ENCODE measurements at places on chromosomes 5 and 9. TPM values are rescaled to one million over a fixed set of nuclear protein-coding genes. Genes with fewer than 3 reads are reported as not detected.

The BRINP1 gene
- total RNA-seq = 0.13 TPM

The CD72 gene
- 0.69 TPM for total RNA-seq

The ITGA2 gene
- total RNA-seq = 19.7 TPM

The PAEP gene
- not detected for total RNA-seq

The PCDHGA2 gene
- 0.22 TPM for total RNA-seq

The BTNL8 gene
- 51.6 TPM for total RNA-seq

The CDKN2B gene
- total RNA-seq = 76.6 TPM

DNA sequence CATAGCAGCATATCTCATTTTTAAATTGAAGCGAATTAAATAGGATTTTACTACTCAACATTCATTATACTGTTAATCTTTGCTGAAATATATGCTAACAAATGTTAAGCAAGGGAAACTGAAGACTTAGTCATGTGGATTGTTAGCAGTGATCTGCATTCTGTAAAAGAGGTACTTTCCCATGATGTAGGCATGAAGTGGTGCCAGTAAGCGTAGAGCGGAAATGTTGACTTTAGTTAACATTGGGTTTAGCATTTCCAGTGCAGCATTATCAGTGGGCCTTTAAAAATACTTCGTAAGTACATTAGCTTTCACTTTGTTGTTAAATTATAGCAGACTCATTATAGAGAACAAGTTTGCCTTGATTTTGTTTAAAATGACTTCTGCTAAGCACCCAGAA lies 130.3 kb downstream of the CDC42SE2 start:
- peak overlapping the region; percentile 22 for H3K27ac ChIP-seq
- no peak overlapping the region for H3K4me3 ChIP-seq
- no peaks in the 10 kb centered on the region for H3K4me1 ChIP-seq
- DNase-seq = no peak

DNA sequence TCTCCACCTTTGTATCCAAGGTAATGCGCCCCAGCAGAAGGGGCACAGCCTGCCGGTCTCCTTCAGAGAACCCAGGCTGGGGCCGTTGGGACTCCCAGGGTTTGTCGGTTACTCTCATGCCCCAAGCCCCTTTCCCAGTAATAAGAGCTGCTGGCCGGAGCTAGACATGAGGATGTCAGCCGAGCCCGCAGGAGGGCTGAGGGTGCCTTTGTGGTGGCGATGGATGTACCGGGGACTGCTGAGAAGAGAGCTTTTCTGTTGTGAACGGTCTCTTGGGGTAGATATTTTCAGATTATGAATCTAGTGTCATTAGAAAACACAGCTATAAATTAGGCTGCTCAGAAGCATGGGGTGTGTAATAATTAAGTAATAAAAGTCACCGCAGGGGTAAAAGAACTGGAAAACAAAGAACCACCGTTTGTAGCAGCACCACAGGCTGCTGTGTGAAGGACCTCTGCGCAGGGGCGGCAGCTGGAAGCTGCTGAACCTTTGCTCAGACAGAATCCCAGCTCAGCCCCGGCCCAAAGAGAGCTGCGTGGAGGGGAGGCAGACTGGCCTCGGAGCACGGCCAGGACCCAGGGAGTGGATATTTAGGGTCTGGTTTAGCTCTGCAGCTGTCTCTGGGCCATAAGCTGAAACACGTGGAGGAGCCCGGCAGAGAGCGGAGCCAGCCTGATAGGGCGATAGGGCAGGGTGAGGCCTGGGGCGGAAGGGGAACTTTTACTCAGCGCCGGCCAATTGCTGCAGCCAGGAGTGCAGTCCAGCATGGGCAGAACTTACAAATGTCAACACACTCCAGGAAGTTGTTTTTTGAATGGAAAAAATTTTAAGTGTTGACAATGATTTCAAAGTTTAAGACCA lies 50.5 kb upstream of the BARHL1 start:
- no peak for DNase-seq
- H3K36me3 ChIP-seq = no peaks in the 10 kb centered on the region
- no peak overlapping the region for H3K27ac ChIP-seq

DNA sequence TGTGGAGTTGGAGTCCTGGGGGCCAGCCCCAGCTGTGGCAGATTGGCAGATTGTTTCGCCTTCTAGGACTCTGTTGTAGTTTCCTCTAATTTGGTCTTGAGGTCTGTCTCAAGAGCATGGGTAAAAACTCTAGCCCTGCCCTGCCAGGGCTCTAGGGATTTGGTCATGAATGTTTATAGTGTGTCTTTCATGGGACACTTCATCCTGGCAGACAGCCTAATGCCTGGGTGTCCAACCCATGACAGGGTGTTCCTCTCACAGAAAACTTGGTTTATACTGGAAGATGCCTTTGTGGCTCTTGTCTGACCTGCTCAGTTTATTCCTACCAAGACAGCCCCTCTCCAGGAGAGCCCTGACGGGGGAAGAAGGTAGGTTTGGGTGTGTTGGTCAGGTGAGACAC lies 45.5 kb downstream of the GALNT12 start:
- H3K4me3 ChIP-seq = no peak overlapping the region
- no peaks in the 10 kb centered on the region for H3K36me3 ChIP-seq
- H3K4me1 ChIP-seq = no peaks in the 10 kb centered on the region
- no peak overlapping the region for H3K27ac ChIP-seq
- DNase-seq = no peak

- no peak overlapping the region for H3K27ac ChIP-seq
- H3K36me3 ChIP-seq = no peaks in the 10 kb centered on the region
- H3K4me3 ChIP-seq = no peak overlapping the region
- H3K27me3 ChIP-seq = no peaks in the 10 kb centered on the region
- no peak for DNase-seq
- H3K4me1 ChIP-seq = no peaks in the 10 kb centered on the region
Measured at GRCh38 chr9:82109626-82110025, 121.1 kb downstream of the SPATA31D1 start.

GRCh38 chr5:78888580-78889368 lies 96.3 kb downstream of the ARSB start:
- DNase-seq = no peak
- H3K36me3 ChIP-seq = no peaks in the 10 kb centered on the region
- H3K4me3 ChIP-seq = no peak overlapping the region
- H3K27ac ChIP-seq = no peak overlapping the region
- no peaks in the 10 kb centered on the region for H3K27me3 ChIP-seq

DNA sequence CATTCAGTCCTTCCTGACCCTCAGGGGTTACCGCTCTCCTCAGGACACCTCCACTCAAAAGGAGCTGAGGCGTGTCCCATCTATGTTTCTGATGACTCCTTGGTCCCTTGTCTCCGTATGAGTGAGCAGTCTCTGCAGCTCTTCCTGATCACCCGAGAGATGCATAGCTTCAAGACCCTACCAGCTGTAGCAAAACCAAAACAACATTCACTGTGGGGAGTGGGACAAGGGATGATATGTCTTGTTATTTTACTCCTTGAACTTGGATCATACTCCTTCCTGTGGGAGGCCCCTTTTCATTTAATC lies 14.4 kb downstream of the GLDC start:
- H3K27ac ChIP-seq = no peak overlapping the region
- no peaks in the 10 kb centered on the region for H3K4me1 ChIP-seq
- no peak overlapping the region for H3K4me3 ChIP-seq
- H3K27me3 ChIP-seq = no peaks in the 10 kb centered on the region

GRCh38 chr5:126233256-126233655 lies 190.0 kb upstream of the GRAMD2B start:
- H3K4me1 ChIP-seq = no peaks in the 10 kb centered on the region
- H3K4me3 ChIP-seq = no peak overlapping the region
- no peak for DNase-seq
- H3K36me3 ChIP-seq = no peaks in the 10 kb centered on the region

- H3K27ac ChIP-seq = no peak overlapping the region
- H3K36me3 ChIP-seq = no peaks in the 10 kb centered on the region
- DNase-seq = peak; percentile 36
- H3K4me1 ChIP-seq = peaks cover 12% of the 10 kb centered on the region
- H3K4me3 ChIP-seq = no peak overlapping the region
- no peaks in the 10 kb centered on the region for H3K27me3 ChIP-seq
Measured at GRCh38 chr9:109277451-109277850, 43.4 kb downstream of the EPB41L4B start.

GRCh38 chr9:23557689-23558088 lies 268.4 kb downstream of the ELAVL2 start:
- H3K4me3 ChIP-seq = no peak overlapping the region
- H3K36me3 ChIP-seq = no peaks in the 10 kb centered on the region
- H3K4me1 ChIP-seq = no peaks in the 10 kb centered on the region
- DNase-seq = no peak
- H3K27ac ChIP-seq = no peak overlapping the region

DNA sequence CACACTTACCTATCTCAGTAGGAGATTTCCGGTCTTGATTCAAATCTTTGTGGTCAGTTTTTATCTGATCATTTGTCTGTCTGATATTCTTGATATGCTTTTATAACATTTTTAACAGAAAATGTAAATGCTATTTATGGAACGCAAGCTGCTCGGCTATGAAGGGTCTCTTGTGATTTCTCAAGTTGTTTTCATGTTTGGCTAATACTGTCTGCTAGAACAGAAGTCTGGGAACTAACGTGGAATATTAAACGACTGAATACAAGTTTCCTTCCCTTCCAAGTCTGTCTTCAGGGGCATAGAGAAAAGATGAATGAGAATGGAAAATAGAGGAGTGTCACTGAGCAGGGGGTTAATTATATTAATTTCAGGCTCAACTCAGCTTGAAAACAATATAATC lies 27.6 kb downstream of the SNCAIP start:
- H3K27me3 ChIP-seq = no peaks in the 10 kb centered on the region
- H3K4me3 ChIP-seq = no peak overlapping the region
- H3K4me1 ChIP-seq = no peaks in the 10 kb centered on the region
- H3K27ac ChIP-seq = no peak overlapping the region

- no peaks in the 10 kb centered on the region for H3K27me3 ChIP-seq
- H3K27ac ChIP-seq = no peak overlapping the region
- no peak for DNase-seq
- H3K36me3 ChIP-seq = no peaks in the 10 kb centered on the region
Measured at GRCh38 chr5:71816307-71816706, 97.2 kb downstream of the CARTPT start.

DNA sequence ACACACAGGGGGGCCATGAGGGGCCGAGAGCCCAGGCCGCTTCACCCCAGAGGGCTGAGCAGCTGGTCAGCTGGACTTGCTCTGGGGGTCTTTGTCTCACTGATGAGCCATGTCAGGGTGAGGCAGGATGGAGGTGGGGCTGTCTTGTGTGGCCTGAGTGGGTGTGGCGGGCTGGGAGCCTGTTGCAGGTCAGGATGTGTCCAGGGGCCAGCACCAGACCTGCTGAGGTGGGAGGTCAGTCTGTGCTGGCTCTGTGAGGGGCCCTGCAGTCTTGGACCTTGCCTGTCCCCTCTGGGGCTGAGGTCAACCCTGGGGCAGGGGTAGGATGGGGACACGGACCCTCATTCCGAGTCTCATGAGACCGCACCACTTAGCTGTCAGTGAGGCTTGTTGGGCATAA lies 56.9 kb downstream of the RXRA start:
- peaks cover 56% of the 10 kb centered on the region for H3K4me1 ChIP-seq
- DNase-seq = no peak
- no peak overlapping the region for H3K4me3 ChIP-seq
- H3K27ac ChIP-seq = peak overlapping the region; percentile 50
- H3K36me3 ChIP-seq = no peaks in the 10 kb centered on the region
- H3K27me3 ChIP-seq = no peaks in the 10 kb centered on the region

DNA sequence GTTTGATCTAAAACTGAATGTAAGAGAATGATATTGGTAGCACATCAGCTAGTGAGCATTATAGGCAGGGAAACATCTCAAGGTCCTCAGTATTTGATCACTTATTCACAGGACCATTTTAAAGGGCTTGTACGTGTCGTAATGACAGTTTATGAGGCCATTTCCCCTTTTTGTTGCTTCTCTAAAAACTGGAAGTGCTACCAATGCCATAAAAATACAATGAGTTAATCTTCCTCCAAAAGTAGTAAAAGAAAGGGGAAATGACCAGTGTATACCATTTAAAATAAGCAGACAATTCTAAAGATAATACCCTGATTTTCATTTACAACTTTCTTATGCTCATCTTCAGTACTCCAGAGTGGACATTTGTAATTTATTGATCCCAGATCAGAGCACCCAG lies 285.8 kb upstream of the PCSK5 start:
- no peaks in the 10 kb centered on the region for H3K36me3 ChIP-seq
- H3K27ac ChIP-seq = no peak overlapping the region
- no peaks in the 10 kb centered on the region for H3K4me1 ChIP-seq
- no peak for DNase-seq

DNA sequence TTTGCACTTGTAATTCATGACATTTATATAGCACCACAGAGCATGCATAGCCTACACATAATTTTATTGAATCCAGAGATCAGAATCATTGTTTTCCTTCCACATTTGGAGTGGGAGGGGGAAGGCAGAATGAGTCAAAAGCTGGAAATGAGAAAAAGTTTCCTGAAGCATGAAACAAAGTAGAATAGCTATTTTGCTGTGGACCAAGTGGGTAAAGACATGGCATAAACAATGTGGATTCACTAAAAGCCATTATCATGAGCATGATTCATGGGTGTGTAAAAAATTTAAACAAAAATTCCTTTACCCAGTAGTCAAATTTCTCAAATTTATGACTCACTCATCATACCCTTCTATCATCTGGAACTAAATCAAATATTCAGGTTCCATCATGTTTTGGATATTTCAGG lies 97.9 kb downstream of the YIPF5 start:
- no peaks in the 10 kb centered on the region for H3K36me3 ChIP-seq
- no peak overlapping the region for H3K27ac ChIP-seq
- H3K4me3 ChIP-seq = no peak overlapping the region
- no peak for DNase-seq
- H3K4me1 ChIP-seq = no peaks in the 10 kb centered on the region

DNA sequence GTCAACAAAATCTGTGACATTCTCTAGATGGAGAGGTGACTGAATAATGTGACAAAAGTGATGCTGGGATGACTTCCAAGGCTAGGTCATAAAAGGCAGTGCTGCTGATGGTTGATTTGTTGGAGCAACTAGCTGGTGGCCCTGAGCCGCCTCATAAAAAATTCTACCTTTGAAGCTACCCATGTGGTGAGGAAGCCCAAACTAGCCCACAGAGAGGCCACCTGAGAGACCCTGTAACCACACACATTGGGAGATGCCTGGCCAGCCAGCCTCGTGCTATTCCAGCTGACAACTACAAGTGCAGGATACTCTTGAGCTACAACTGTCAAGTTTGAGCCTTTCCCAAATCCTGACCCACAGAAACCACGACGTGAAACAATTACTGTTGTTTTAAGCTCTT lies 22.7 kb downstream of the CLTA start:
- peaks cover 14% of the 10 kb centered on the region for H3K36me3 ChIP-seq
- H3K4me1 ChIP-seq = no peaks in the 10 kb centered on the region
- no peaks in the 10 kb centered on the region for H3K27me3 ChIP-seq

- DNase-seq = no peak
- H3K4me1 ChIP-seq = no peaks in the 10 kb centered on the region
- no peaks in the 10 kb centered on the region for H3K36me3 ChIP-seq
- H3K27me3 ChIP-seq = no peaks in the 10 kb centered on the region
- no peak overlapping the region for H3K27ac ChIP-seq
- H3K4me3 ChIP-seq = no peak overlapping the region
Measured at GRCh38 chr9:117535973-117536372, 121.1 kb upstream of the ASTN2 start.

- no peaks in the 10 kb centered on the region for H3K27me3 ChIP-seq
- H3K27ac ChIP-seq = no peak overlapping the region
- DNase-seq = no peak
- no peak overlapping the region for H3K4me3 ChIP-seq
- H3K36me3 ChIP-seq = no peaks in the 10 kb centered on the region
- H3K4me1 ChIP-seq = no peaks in the 10 kb centered on the region
Measured at GRCh38 chr9:107730666-107731065, 241.1 kb upstream of the KLF4 start.

All from colonic mucosa (tissue), 4 donors.